Ecto neural progenitor cell (in vitro differentiated cells): ENCODE measurements at places on chromosomes 13 and 19.

GRCh38 chr13:52878831-52879230, 30.4 kb upstream of the PCDH8 start:
- no peak for DNase-seq

- no peak for DNase-seq
These were observed 110.9 kb downstream of the IER2 start for GRCh38 chr19:13260883-13261653.

DNA sequence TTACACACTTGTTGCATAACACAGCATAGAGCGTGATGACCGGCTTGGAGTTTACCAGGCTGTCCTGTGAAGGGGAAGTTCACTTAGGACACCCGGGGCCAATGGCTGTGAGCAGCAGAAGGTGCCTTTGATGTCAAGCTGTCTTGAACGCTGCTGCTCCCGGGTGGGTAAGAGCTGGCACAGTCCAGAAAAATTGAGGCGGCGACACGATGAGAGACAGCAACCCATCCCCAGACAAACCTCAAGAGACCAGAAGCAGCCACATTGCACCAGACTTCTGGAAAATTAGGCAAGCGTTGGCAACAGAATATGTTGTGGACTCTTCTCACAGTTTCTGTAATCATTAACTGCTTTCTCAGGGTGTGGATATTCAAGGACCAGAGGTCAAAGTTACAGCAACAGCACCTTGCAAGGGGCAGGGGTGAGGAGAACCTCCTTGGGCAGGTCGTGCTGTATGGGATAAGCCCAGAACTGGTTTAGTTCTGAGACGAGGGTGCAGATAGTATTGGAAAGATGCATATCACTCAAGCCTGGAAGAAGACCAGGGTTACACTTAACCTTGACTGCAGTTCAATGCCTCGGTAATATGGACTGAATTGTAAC, 10.1 kb downstream of the NFILZ start:
- no peak for DNase-seq

GRCh38 chr19:51012661-51013190, 6.8 kb downstream of the KLK10 start:
- DNase-seq: no peak

DNA sequence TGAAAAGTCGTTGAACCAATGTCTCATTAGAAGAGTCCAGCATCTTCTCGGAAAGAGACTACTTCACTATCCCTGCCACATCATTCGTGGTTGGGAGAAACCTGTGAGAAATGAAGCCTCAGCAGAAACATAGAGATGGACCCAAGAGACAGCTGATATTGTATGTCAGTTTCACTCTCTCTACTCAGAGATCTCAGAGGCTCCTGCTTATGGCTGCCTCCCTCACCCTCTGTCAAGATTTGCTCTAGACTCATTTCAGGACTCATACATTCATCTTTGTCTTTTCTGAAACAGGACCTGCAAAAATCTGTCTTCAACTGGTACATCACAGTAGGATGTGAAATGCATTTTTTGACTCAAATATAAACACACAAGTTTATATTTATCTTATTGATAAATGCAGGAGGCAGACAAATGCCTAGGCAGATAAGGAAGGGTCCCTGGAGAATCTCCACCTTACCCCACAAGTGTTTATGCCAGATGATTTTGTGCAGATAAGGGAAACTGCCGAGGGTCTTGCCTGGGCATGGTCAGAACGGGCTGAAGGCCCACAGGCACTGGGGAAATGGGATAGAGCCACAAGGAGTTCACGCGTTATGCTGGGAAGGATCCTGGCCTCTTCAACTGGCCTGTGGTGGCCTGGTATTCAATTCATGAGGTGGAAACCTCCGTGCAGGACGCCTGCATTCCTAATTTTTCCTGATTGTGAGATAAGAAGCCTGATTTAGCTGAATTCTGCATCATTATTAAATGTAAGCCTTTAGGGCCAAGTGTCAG, 1834.0 kb upstream of the PCDH20 start:
- DNase-seq: no peak

GRCh38 chr13:90721937-90722336, 625.5 kb upstream of the MIR17HG start:
- DNase-seq: no peak

GRCh38 chr19:45107621-45108150, 14.7 kb downstream of the PPP1R37 start:
- DNase-seq: no peak

DNA sequence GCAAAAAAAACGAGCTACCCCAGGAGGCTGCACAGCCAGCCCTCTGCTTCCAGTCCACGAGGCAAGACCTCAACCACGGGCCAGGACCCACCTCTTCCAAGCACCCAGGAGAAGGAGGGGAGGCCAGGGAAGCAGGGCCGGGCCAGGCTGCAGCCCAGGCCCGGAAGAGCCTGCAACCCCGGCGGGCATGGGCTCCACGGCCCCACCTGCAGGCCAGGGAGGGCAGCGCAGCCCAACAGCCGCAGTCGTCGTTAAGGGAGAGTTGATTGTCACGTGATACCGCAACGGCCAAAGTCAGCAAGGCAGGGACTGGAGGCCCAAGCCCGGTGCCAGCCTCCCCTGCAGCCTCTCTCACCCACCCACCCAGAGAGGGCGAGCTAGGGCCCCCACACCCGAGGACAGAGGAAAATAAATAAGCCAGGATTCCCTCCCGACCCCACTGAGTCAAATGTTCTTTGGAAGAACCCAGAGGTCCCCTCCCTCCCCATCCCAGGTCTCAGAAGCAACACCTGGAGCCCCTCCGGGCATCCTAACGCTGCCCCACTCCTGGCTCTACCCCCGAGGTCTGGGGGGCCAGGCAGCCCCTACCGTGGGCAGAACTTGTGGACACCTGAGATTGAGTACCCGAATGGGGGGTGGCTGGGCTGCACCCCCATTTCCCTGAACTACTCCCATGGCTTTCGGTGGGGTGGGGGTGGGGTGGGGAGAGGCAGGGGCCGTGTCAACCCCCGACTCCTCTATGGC, 5.2 kb upstream of the REXO1 start:
- DNase-seq: peak; percentile 88

GRCh38 chr13:113001241-113002140, 32.5 kb downstream of the MCF2L start:
- DNase-seq: peak; percentile 86

DNA sequence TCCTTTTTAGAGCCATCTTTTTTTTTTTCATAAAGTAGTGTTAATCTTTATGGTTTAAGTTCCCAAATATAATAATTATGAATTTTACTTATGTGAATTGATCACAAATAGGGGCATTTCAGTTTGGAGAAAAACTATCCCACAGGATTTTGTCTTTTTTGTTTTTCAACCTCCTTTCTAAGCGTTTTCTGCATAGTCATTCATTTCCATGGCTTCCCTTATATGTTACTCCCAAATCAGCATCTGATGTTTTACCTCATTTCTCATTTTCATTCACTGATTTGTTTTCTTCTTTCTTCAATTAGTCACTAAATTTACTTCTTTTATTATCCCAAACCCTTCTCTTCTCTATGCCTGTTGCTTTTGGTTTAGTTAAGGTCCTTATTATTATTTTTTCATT, 24.7 kb downstream of the PDS5B start:
- DNase-seq: no peak

GRCh38 chr13:72920097-72920496, 138.2 kb downstream of the PIBF1 start:
- DNase-seq: no peak

DNA sequence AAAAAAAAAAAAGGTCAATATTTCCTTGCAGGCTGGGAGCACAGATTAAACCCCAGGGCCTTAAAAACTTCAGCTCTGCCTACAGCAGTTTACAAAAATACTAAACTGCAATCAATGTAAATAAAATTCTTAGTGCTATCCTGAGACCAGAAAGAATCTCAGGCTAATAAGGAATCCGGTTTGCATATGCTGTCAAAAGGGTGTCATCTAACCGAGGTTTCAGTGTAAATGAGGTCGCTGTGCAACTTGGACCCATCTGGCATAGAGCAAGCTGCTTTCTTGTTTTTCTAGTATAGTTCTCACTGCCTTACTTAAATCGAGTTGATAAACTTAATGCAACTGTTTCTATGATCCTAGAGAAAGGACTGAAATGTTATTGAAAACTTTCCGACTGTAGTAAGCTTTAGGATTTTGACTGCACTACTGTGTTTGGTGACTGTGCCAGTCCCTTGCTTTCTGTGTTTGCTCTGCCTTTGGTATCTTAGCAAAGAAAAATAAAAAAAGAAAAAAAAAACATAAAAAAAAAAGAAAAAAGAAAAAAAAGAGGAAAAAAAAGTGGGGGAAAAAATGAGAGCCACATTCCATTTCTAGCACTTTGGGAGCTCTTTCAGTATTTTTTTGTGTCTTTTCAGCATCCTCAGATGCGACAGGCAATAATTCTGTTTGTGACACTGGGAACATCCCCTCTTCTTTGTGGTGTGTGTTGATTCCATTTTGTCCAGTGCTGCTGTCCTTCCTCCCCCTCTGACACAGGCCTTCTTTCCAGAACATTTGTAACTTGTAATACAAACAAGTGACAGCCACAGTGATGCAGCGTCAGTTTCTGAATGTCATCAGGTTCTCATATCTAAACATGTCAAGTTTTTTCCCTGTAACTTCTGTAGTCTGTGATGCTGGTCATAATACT, 340.5 kb downstream of the ZNF536 start:
- no peak for DNase-seq

DNA sequence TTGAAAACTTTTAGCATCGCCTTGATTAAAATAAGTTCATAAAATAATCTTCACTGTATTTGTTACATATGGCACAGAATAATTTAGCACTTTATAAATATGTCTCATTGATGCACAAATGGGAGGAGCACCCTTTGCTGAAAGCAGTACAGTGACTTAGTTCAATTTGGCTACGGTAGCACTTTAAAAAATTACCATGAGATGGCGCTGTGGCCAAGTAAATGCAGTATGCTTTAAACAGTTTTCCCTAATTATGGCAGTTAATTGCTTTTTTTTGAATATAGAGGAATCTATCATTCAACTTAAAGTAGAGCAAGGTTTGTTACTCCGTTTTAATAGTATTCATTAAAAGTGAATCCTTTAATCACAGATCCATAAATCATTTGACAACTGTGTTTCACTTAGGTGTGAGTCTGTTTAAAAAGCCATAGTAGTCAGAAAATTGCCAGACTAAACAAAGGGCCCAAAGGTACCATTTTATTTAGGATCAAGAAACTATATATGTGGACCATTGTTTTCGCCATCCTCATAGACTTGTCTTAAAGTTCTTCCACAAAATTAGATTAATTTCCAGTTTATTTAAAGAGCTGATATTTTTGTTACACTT, 34.7 kb upstream of the ESD start:
- DNase-seq: no peak

DNA sequence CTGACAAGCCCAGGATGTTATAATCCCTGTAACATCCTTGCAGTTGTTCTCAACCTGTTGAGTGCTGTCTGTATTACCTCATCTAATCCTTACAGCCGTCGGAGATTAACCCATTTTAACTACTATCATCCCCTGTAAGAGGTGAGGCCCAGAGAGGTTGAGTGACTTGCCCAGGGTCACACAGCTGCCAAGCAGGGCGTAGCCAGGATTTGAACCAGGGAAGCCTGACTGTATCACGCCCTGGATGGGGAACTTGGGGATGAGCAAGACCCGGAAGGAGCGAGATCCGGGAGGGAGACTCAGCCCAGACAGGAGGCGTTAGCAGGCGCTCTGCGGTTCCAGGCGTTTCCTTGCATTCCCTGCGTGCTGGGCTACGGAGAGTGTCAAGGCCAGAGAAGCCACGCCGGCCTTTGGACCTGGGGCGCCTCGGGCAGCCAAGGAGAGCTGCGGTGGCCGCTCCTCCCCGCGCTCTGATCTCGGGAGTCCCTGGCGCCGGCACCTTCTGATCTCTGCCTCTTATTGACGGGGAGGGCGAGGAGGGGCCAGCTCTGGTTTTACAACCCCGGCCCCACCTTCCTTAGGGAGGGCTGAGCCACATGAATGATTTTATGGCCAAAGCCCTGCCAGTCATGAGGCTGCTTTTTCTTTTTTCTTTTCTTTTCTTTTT, 6.2 kb downstream of the SULT2B1 start:
- DNase-seq: no peak

- no peak for DNase-seq
These were observed 25.5 kb downstream of the FGF21 start for GRCh38 chr19:48780631-48781391.

- DNase-seq: peak; percentile 53
These were observed 33.0 kb downstream of the UGGT2 start for GRCh38 chr13:96020155-96020575.

DNA sequence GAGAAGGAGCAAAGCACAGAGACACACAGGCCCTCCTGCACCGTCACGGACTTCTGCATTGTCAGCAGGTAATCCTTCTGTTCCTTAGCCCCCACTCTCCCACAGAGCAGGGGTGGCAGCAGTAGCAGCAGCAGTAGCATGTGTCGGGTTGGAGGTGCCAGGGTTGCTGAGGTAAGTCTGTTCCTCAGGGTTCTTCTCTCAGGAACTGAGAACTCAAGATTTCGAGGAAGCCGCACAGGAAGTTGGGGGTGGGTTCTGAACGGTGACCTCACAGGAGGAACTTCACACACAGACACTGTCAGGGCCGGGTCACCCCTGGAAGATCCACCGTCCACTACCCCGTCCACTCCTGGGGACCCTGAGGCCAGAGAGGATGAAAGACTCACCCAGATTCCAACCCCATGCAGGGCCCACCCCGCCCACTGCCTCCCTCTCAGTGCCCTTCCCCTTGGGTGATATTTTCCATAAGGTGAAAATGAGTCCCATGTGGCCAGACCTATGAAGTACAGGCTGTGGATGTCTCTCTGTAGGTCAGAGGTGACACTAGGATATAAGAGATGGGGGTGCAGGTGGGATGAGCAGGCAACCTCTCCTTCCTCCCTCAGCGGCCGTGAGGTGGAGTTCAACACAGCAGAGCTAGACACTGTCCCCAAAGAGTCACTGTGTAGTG, at the start of gene SIGLEC12:
SIGLEC12 (minus strand) TSS at position 207 of the 670 bp plus-strand sequence; CDS start at position 140, 67 bp downstream.
- DNase-seq: no peak

DNA sequence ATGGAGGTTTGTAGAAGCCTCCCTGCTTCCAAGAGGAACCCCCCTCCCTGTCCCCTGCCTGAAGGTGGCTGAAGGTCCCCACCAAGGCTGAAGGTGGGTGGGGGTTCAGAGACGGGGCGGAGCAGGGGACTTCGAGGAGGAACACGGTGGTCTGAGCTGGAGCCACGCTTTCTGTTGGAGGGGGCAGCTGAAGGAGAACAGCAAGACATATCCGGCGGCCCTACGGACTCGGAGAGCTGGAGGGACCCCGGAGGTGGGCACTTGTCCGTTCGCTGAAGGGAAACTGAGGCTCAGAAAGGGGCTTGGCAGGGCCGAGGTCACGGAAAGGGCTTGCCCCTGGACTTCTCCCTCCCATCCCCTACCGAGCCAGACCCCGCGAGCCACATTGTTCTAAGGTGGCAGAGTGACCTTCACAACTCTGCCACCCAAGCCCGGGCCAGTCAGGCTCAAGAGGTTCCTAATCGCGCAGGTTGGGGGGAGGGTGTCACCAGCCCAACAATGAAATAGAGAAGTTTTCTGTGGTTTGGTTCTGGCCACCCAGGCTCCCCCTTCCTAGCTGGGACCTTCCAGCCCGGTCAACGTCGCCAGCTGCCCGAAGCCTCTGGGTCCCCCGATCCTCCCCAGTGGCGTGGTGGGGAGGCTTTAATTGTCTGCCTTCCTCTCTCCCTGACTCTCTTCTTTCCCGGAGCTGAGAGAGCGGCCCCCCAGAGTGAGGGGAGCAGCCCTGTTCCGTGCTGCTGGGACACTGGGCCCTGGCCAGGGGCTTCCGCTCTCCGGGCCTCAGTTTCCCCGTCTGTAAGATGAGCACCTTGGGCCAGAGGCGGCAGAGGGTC, 15.5 kb upstream of the KCNN1 start:
- no peak for DNase-seq

GRCh38 chr19:4043401-4043800, 23.3 kb downstream of the ZBTB7A start:
- DNase-seq: no peak

GRCh38 chr19:35856546-35857149, at the start of gene KIRREL2:
TSS of gene KIRREL2 (plus strand) at chr19:35856911. CDS start at chr19:35857120, 209 bp downstream.
- DNase-seq: peak; percentile 86

GRCh38 chr19:41308450-41309179, 1.4 kb upstream of the CCDC97 start:
- DNase-seq: peak; percentile 95
